ENCODE measurements at places on chromosomes 4 and X.

GRCh38 chrX:144946666-144947065 lies 300.6 kb upstream of the SPANXN1 start:
- no peak for DNase-seq

GRCh38 chrX:137362583-137362982 lies 203.3 kb upstream of the ZIC3 start:
- no peak for DNase-seq

- DNase-seq: no peak
These were observed 93.3 kb downstream of the MAMLD1 start for GRCh38 chrX:150456466-150456865.

GRCh38 chr4:140343303-140343702 lies 30.1 kb upstream of the SCOC start:
- peak; percentile 74 for DNase-seq

DNA sequence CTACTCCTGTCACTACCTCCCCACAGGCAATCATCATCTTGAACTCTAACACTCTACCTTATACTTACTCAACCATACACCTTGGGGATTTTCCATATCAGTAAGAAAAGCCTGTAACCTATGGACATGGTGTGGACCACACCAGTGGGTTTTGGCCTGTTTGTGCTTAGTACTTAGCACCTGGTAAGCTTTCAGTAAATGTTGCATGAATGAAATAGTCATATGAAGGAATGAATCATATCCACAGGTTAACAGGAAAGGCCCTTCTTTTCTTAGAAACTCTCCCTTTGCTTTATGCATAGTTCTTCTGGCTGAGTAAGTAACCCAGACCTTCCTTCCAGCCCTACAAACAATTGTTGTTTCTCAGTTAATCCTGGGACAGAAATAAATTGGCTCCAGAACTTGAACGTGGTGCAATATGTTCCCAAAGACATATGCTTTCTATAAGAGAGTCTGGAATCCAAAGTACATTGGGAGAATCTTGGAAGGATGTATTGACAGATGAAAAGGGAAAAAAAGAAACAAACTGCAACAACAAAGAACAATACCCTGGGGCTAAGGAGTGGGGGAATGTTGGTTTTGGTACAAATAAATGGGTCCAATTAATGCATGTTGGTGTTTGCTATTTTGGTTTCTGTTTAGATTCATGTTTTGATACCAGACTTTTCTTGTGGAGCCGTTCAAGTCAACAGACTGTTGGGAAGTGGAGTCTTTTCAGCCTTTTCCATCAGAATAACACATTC lies 27.8 kb downstream of the RASL11B start:
- no peak for DNase-seq

GRCh38 chrX:124717537-124717936 lies 371.2 kb downstream of the SH2D1A start:
- no peak for DNase-seq

GRCh38 chr4:153988492-153989363 lies 199.8 kb upstream of the SFRP2 start:
- DNase-seq: no peak

DNA sequence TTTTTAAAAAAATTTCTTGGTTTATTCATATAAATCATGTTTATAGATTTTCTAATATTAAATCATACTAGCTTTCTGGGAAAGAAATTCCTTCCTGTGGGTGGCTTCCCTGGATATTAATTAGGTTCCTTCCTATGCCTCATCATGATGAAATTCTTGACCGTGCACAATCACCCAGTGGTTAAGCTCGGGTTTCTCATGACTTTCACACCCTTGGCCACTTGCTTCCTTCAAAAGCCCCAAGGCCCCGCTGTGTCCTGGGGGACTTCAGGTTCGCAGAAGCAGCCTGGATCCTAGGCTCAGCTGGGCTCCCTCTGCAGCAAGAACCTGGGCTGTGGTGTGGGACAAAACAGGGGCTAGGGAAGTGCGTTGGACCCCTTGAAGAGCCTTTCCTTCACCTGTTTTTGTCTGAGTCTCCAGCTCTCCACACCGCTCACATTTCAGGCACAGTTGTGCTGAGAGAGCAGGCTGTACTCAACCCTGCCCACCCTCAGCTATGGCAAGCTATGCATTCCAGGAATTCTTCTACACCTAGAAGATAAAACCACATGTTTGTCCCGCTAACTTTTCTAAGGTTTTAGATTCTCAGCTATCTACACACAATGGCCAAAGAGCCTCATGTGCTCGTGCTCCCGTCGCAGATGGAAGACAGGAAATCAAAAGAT lies 48.9 kb upstream of the TMSB15B start:
- DNase-seq: no peak
